ENCODE measurements at places on chromosomes 1 and 21.

GRCh38 chr21:36908260-36908908 lies 58.1 kb downstream of the HLCS start:
- DNase-seq = no peak

- DNase-seq = no peak
Measured at GRCh38 chr1:79928901-79929300, 922.4 kb upstream of the ADGRL4 start.

GRCh38 chr1:237429252-237429651 lies 387.3 kb downstream of the RYR2 start:
- no peak for DNase-seq

- no peak for DNase-seq
Measured at GRCh38 chr21:32584472-32584871, 851 bp downstream of the TCP10L start.

GRCh38 chr1:225762002-225762441 lies 15.6 kb upstream of the SRP9 start:
- DNase-seq = no peak

DNA sequence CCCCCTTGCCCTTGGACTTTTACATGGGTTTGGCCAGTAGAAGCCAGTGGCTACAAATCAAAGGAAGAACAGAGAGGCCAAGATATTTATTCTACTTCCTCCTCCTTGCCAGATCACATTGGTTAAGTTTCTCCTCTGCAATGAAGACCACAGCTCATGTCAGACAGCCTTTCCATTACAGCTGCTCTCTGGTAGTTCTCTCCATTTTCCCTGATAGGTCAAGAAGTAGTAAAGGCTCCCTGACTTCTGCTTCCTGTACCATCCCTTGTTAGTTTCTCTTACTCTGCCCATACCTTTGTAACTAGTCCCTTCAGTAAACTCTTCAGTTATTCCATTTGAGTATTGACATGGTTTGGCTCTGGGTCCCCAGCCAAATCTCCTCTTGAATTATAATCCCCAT lies 27.8 kb downstream of the NME7 start:
- DNase-seq = no peak

DNA sequence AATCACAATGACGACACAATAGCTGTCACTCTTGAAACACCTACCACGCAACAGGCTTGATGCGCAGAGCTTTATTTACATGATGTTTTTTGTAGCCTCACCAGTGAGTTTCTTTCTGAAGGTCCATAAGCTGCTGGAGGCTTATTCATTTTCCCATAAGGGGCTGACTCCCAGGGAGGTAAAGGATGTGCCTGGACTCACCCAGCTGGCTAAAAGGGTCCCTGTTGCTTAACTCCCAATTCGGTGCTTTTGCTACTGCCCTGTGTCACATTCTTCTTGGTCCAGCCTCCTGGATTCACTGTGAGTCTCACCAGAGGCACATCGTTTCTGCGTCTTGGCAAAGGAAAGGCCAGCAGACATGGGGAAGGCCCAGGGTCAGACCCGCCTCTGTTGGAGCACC lies 44.6 kb upstream of the OLIG2 start:
- no peak for DNase-seq

GRCh38 chr1:98090351-98090750 lies 169.5 kb upstream of the DPYD start:
- DNase-seq = no peak

- no peak for DNase-seq
Measured at GRCh38 chr1:43602990-43603389, 47.0 kb upstream of the KDM4A start.

DNA sequence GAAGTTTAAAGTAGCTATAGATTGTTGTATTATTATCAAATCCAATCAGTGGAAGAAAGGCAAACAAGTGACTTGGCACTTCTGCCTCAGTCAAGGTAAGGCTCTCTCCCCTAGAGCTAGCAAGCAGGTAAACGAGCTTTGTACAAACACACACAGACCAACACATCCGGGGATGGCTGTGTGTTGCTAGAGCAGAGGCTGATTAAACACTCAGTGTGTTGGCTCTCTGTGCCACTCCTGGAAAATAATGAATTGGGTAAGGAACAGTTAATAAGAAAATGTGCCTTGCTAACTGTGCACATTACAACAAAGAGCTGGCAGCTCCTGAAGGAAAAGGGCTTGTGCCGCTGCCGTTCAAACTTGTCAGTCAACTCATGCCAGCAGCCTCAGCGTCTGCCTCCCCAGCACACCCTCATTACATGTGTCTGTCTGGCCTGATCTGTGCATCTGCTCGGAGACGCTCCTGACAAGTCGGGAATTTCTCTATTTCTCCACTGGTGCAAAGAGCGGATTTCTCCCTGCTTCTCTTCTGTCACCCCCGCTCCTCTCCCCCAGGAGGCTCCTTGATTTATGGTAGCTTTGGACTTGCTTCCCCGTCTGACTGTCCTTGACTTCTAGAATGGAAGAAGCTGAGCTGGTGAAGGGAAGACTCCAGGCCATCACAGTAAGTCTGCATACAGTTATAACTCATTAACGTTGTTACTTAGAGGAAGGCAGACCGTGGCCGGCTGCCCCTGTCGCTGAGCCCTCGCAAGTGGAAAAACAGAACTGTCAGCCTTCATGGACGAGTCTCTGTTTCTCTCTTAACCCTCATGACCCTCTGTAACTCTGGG lies at the start of gene PALMD:
TSS of gene PALMD (plus strand) at position 415 of the 833 bp plus-strand sequence. CDS start at position 620, 205 bp downstream.
- DNase-seq = no peak

DNA sequence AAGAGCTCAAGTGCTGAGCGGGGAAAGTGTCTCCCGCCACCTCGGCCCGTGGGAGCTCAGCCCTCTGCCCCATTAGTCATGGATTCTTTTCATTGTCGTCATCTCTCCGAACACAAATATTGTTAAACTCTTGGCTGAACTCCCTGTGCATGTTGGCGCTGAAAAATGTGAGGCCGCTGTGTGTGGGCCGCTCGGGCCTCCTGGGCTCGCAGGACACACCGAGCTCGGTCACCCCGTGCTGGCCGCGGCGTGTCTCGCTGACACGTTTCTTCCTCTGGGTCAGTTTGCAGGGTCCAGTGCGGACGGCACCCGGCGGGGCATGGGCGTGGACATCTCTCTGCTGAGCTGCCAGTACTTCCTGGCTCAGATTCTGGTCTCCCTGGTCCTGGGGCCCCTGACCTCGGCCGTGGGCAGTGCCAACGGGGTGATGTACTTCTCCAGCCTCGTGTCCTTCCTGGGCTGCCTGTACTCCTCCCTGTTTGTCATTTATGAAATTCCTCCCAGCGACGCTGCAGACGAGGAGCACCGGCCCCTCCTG lies 25.6 kb downstream of the SLC45A1 start:
- no peak for DNase-seq

DNA sequence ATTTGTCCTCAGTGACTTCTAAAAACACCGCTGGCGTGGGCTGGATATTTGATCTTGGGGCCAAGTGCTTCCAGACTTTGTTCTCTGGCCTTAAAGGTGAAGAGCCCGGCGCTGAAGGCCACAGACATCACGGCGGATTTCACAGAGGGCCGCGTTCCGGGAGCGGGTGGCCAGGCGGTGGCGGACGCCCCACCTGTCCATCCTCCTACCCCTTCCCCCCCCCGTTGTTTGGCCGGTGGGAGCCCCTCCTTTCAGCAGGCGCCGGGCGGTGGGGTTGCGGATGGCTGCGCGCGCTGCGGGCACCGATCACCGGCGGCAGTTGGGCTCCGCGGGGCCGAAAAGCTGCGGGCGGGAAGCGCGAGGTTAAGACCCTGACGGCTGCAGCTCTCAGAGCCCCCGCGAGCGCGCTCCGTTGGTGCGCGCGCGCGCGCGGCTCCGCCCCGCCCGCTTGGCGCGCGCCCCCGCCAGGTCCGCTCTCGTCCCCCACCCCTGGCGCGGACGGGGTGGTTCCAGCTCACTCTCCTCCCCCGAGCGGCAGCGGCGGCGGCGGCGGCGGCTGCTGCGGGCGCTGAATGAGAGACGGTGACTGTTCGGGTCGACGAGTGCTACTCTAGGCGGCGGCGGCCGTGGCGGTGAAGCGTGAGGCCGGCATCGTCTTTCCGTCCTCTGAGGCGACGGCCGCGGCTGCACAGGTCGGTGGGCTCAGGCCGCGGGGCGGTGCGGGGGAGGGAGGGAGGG lies at the start of gene RALGPS2:
TSS of gene RALGPS2 (plus strand) at position 517 of the 738 bp plus-strand sequence. CDS start 51,521 bp downstream, outside the sequence.
- no peak for DNase-seq

- DNase-seq = no peak
Measured at GRCh38 chr21:21268061-21268471, 269.9 kb downstream of the NCAM2 start.

- no peak for DNase-seq
Measured at GRCh38 chr1:110243574-110243973, 33.5 kb downstream of the KCNC4 start.

GRCh38 chr1:119712342-119713038 lies 756 bp downstream of the PHGDH start:
- DNase-seq = peak; percentile 4

DNA sequence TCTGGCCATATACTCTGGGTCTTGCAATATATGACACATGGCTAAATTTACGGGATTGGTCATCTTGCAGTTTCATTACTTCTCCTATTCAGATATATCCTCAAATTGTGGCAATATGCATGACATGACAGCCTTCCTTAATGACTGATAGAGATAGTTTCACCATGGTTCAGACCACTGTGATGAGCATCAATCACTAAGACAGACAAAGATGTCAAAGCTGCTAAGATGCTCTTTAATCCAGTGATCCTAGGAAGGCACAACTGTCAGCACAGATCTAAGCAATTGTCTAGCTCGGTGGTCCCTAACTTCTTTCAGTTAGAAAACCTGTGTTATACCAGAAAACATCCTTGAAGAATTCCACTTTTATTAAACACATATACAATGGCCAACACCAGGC lies 70.9 kb upstream of the ADGRL2 start:
- no peak for DNase-seq

DNA sequence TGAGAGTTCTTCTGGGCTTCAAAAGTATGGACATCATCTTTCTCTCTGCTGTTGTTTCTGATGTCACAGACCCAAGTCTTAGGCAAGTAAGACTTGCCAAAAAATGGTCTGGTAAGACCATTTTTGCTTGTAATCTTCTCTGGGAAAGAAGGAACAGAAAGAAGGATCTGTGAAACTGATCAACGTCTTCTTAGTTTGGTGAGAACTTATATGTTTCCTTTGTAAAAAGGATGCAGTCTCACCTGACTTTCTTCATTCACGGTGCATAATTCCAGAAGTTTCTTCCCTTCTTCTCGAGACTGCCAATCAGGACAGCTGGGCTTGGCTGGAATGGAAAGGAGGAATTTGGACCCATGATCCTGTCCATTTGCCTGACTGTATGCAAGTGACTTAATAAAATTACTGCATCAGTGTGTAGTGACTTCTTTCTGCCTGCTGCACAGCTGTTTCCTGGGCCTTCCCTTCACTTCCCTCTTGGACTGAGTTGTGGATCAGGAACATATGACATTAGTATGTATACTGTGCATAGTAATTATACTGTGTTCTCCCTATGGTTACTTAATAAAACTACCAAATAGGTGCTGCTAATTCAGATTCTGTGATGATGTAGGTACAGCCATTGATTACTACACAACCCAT lies 7.6 kb upstream of the DENND1B start:
- DNase-seq = no peak

DNA sequence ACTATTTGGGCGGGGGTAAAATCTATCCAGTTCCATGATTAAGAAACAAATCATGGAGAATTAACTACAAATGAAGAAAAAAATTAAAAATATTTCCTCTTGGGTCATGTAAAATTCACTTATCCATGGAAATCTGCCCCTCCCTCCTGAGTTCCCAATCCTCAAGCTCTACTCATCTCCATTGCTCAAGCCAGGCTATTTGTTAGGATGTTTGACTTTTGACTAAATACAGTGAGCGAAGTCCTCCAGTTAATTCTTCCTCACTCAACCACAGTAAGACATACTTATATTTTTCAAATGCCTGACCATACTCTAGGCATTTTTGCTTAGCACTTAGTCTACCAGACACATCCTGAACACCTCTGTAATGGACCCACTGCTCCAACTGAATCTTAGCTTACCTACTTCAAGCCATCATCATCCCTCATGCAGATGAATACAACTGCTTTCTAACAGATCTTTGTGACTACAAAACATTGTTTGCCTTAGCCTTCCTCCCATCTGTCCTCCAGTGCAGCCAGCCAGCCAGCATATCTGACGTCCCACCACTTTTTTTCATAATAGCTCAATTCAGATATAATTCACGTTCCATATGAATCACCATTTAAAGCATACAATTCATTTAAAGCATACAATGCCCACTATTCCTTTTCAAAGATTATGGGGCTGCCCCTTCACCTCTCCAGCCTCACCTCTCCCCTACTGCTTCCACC lies 154.2 kb downstream of the RERE start:
- no peak for DNase-seq

DNA sequence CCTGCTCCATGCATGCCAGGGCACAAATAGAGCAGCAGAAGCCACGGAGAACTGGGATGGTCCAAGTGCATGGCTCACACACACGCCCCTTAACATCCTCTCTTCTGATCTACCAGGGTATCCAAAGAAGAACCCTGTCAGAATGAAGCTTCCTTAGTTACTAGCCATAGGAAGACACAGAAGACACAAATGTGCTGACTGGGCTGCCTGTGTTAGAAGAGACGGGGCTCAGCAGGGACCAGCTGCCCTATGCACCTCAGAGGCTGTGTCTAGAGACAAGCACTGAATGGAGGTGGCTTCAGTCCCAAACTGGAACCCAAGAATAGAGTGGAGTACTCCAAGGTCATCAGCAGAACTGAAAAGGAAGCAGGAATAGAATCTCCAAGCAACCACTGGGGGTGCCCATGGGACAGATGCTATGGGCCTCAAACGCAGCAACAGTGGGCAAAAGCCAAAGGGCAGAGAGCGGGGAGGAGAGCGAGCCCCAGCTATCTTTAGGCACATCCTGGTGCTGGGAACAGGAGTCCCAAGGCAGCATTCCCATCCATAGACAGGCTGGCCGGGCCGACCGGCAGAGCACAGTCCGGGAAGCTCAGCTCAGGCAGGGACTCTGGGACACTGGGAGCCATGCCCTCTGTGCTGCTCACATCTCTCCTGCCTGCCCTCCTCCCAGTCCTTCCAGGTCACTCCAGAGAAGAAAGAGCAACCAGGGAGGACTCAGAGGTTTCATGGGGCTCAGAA lies 9.5 kb downstream of the SLC6A9 start:
- DNase-seq = no peak

DNA sequence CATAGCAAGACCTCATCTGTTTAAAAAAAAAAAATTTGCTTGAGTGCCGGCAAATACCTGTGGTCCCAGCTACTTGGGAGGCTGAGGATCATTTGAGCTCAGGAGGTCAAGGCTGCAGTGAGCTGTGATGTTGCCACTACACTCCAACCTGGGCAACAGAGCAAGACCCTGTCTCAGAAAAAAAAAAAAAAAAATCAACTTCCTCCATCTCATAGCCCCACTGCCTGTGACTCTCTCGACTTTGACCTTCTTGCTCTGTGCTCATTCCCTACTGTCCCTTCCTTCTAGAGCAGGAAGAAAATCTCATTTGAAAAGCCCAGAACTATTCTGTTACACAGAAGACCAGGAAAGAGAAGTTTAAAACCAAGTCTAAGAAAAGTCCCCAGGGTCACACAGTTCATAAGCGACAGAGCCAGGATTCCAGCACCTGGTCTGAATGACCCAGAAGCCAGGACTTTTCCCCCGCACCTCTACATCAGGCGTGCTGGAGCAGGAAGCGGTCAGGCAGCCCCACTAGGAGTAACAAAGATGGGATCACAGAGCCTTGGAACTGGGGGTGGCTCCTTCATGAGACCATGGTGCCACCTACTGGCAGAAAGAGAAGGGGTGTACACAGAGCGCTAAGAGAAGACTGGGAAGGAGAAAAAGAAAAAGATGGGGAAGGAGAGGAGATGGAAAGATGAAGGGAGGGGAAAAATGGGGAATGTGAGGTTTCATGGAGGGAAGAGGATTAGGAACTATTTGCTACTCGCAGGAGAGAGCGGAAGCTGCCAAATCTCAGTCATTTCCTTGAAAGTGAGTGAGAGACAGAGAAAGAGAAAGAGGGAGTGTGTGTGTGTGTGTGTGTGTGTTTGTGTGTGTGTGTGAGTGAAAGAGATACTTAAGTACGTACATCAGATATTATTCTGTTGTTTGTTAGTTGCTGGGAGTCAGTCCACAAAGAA lies 3.1 kb upstream of the P3R3URF start:
- DNase-seq = peak; percentile 42

Data from activated CD4-positive, CD25-positive, alpha-beta regulatory T cell treated with anti-CD3 and anti-CD28 coated beads, Interleukin-2, amount 50 U/mL, for 16 hours (primary cell).